ENCODE measurements at places on chromosomes 6 and 20.

GRCh38 chr6:129489215-129489765 is 220.7 kb downstream of the ARHGAP18 start:
- no peak for DNase-seq

DNA sequence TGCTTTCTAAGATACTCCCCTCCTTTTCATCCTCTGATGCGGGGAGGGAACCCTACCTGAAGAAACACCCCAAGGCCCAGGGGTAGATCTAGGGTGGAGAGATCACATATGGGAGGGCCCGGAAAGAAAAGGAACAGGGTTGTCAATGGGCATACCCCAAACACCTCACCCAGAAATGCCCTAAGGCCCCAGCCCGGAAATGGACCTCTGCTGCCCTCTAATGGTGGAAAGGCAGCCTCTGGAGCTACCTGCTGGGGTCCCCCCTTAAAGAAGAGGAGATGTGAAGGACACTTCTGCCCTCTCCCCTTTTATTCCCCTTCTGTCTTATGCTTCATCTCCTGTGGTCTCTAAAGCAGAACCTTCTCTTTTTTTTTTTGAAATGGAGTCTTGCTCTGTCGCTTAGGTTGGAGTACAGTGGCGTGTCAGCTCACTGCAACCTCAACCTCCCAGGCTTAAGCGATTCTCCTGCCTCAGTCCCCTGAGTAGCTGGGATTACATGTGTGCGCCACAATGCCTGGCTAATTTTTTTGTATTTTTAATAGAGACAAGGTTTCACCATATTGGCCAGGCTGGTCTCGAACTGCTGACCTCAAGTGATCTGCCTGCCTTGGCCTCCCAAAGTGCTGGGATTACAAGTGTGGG is 458 bp upstream of the ARMC12 start:
- DNase-seq: no peak

DNA sequence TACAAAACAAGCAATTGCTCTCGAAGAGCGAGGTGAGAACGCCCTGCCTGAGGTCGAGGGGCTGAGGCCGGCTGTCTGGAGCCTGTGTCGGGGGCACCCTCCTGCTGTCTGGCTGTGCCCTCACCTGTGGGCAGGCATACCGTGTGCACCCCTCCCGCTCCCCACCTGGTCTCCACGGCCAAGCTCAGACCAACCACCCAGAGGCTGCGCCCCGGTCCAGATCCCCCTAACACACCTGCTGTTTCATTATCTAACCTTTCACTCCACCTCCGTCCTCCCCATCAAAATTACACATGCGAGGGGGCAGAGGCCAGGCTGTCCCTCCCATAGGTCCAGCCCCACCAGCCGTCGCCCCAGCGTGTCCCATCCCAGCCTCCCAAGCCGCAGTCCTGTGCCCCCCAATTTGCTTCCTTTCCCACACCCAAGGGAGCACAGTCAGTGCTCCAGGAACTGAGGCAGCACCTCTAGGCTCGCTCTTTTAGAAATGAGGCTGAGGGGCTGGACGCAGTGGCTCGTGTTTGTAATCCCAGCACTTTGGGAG is 35.2 kb downstream of the NTSR1 start:
- DNase-seq: no peak

DNA sequence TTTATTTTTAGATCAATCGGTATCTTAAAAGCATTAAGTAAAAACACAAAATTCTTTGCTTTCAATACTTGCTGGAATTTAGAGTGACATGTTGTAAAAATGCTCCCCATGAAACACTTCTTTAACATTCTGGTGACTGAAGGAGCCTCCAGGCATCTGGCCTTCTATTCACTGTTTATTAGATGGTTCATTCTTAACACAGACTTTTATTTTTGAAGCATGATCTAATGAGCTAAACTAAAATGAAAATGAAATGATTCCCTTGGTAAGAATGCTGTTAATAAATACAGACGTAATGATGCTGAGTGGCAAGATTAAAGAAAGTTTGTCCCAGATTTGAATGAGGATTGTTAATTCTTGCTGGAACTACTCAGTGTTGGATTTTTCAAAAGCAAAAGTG is 698.4 kb downstream of the TENT5A start:
- no peak for DNase-seq

DNA sequence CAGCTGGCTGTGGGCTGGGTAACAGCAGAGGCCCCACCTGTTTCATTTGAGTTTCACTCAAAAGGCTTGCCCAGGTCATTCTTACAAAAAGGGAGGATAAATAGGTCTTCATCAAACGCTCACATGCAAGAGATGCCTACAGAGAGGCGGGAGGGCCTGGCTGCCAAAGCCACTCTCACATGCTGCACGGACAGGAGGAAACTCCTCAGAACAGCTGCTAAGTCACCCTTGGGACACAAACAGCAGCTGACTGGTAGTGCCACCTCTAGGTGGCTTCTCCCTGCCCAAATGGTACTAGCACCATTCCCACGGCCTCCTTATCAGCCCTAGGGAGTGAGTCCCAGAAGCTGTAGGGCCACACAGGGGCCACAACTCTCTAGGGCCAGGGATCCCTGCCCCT is 23.8 kb downstream of the SLC22A23 start:
- no peak for DNase-seq

- DNase-seq: no peak
Observed at GRCh38 chr6:36924131-36924530, 30.4 kb upstream of the PI16 start.

All from LNCaP clone FGC (cell line).